ENCODE measurements at places on chromosomes 16 and 17.

DNA sequence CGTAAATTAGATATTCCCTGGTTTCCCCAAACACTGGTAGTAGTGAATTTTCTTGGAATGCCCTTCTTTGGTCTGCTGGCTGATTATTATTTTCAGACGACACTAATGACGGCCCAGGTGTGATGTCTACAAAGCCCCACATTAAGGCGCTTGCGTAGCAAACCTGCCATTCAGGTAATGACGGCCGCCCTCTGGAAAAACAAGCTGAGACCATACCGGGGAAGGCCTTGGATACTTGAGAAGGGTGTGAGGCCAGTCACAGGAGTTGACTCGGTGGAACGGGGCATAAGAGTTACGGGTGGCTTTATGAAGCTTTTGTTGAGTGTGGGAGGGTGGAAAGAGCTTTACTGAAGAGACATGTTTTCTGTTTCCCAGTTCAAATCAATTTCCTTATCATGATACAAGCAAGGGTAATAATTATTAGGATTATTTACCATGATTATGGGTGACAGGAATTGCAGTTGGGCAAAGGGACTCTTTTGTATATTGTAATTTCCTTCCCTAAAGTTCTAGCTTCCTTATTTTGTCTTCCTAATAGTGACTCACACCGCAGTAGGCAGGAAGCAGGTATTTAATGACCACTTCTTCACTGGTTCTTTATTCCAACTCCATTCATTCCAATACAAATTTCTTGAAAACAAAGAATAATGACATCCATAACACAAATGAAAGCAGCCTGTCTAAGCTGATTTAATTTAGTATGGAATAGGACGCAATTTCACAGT, 24.8 kb downstream of the KRT23 start:
- no peak for DNase-seq

- DNase-seq, result peak; percentile 83
Observed at GRCh38 chr16:89917773-89918452, 749 bp upstream of the MC1R start.

- no peak for DNase-seq
Observed at GRCh38 chr16:35425270-35425669, 1965.9 kb downstream of the TP53TG3F start.

GRCh38 chr16:49343291-49343690, 30.3 kb upstream of the C16orf78 start:
- no peak for DNase-seq

DNA sequence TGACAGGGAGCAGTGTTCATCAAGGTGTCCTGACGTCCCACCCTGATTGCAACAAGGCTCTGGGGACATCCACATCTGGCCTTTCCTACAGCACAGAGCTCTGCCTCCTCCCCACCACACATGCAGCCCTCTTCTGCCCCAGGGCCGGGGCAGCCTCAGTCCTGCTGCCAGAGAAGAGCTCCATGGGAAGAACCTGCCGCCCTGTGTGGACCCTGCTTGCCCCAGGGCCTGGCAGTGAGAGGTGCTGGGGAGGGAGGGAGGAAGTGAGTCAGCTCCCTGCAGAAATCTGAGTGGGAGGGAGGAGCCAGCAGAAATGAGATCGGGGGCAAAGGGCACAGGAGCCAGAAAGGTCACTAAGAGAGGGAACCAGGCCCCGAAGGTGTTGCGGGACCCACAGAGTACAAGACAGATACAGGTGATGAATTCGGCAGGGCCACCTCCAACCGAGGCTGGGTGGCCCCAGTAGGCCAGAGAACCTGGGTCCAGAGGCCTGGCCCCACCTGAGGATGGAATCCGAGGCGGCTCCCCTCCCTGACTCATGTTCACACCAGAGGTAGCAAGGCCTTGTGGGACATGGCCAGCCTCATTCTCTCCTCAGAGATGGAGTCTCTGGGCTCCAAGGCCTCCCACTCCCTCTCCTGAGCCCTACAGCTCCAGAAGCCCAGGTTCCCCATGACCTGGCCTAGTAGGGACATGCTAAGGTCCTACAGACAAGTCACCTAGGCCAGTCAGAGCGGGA, 24.8 kb downstream of the MYO18A start:
- DNase-seq, result no peak

Data from femur (tissue), 1 donor.